ENCODE measurements at places on chromosomes 4 and X. TPM values are rescaled to one million over a fixed set of nuclear protein-coding genes. Genes with fewer than 3 reads are reported as not detected.

DNA sequence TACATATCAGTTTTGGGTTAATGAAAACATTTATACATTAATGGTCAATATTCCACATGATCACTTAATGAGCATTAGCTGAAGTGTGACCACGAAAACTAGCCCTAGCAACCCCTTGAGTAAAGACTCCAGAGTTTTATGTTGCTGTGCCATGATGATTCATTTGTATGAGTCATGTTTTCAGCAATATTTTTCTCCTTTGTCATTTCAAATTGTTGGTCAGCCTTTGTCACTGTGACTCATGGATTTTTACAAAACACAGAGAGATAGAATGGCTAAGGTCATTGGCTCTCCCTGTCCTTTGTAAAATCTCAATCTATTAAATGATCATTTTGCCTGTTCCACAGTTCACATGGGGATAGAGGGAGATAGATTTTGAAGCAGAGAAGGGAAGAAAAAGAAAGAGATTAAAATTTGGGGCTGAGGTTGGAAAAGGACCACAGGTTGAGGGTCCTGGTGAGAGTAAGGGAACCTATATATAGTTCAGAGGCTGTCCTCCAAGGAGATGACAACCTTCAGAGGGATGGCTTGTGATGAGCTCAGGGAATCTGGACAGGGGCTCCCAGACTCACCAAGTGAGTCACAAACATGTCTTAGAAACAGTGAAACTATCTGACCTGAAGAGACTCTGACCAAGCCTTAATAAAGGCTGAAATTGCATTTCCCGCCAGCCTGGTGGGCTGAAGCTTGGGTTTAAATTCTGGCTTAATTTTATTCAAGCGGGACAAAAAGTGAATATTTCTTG, 25.6 kb downstream of the NR0B1 start:
- no peaks in the 10 kb centered on the region for H3K27me3 ChIP-seq
- no peak overlapping the region for H3K4me3 ChIP-seq
- no peaks in the 10 kb centered on the region for H3K4me1 ChIP-seq
- H3K27ac ChIP-seq, result no peak overlapping the region

Gene TXK
- total RNA-seq, result 1.8 TPM

DNA sequence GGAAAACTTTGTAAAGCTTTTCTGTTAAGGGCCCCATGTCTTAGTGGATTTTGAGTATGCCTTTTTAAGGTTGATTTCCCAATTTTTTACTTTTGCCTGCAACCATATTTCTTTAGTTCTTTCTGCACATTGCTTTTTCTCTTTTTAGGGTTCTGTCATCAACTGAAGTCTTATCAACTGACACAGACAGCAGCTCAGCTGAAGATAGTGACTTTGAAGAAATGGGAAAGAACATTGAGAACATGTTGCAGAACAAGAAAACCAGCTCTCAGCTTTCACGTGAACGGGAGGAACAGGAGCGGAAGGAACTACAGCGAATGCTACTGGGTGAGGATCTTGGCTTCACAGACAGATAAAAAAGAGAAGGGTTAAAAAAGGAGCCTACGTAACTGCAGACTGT, 27.8 kb downstream of the TAF1 start:
- H3K36me3 ChIP-seq, result peaks cover 29% of the 10 kb centered on the region
- H3K4me1 ChIP-seq, result no peaks in the 10 kb centered on the region
- no peak overlapping the region for H3K27ac ChIP-seq
- H3K27me3 ChIP-seq, result no peaks in the 10 kb centered on the region
- no peak overlapping the region for H3K4me3 ChIP-seq

Gene NAT8L
- total RNA-seq, result 1.3 TPM

Gene RASGEF1B
- total RNA-seq, result 13.4 TPM

Gene CXCL11
- total RNA-seq, result not detected

GRCh38 chrX:133435544-133436124, 20.3 kb upstream of the GPC4 start:
- H3K27ac ChIP-seq, result no peak overlapping the region
- DNase-seq, result no peak
- no peaks in the 10 kb centered on the region for H3K27me3 ChIP-seq
- no peaks in the 10 kb centered on the region for H3K4me1 ChIP-seq
- H3K4me3 ChIP-seq, result no peak overlapping the region

- H3K4me3 ChIP-seq, result no peak overlapping the region
- H3K27ac ChIP-seq, result no peak overlapping the region
- no peaks in the 10 kb centered on the region for H3K27me3 ChIP-seq
- no peaks in the 10 kb centered on the region for H3K4me1 ChIP-seq
These were observed 5.6 kb upstream of the CENPC start for GRCh38 chr4:67550857-67551256.

- no peaks in the 10 kb centered on the region for H3K27me3 ChIP-seq
- no peak overlapping the region for H3K4me3 ChIP-seq
- no peak for DNase-seq
- H3K4me1 ChIP-seq, result peaks cover 8% of the 10 kb centered on the region
These were observed 25.3 kb downstream of the ARHGAP24 start for GRCh38 chr4:85500110-85500867.

DNA sequence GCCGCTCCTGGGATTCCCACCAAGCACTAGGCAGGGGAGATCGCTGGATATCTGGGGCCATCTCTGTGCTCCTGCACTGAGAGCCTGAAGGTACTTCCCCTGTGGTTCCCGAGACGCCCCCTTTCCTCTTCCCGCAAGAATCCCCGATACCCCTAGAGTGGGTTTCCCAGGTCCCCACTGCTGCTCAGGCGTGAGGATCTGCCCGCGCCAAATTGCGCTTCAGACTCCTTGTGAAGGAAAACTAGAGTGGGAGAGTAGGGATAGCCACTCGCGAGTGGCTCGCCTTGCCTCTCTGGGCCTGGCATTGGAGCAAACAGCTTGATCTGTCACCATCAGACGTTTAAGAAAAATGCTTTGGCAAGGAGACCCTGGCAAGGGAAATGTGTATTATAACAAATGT, 1.5 kb downstream of the IL1RAPL2 start:
- no peaks in the 10 kb centered on the region for H3K27me3 ChIP-seq
- no peak for DNase-seq
- no peaks in the 10 kb centered on the region for H3K36me3 ChIP-seq
- H3K27ac ChIP-seq, result no peak overlapping the region
- H3K4me1 ChIP-seq, result peaks cover 3% of the 10 kb centered on the region
- H3K4me3 ChIP-seq, result no peak overlapping the region

Gene PHKA1
- total RNA-seq, result 16.0 TPM

DNA sequence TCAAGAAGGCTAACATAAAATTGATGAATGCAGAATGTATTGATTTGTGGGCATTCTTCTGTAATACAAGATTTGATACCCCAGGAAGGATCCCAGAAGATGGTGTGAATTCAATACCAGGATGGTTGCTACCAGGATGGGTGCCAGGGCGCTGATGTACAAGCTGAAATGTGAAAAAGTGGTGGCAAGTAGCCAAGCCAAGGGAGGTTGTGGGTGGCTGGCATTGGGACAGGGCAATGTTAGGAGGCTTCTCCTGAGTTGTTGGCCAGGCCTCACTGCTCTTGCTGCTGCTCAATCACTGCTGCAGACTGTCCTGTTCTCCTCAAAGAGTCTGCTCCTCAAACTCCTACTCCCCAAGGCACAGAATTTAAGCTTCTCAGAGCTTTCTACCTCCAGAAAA, 77.1 kb downstream of the RBM46 start:
- H3K27me3 ChIP-seq, result no peaks in the 10 kb centered on the region
- H3K4me1 ChIP-seq, result no peaks in the 10 kb centered on the region
- no peak overlapping the region for H3K4me3 ChIP-seq
- no peak overlapping the region for H3K27ac ChIP-seq
- DNase-seq, result peak; percentile 87
